ENCODE measurements at places on chromosomes 16 and 17.

GRCh38 chr16:85164838-85165516, 52.7 kb upstream of the CIBAR2 start:
- no peak for DNase-seq

- peak; percentile 52 for DNase-seq
Observed at GRCh38 chr16:85428899-85429775, 184.0 kb upstream of the GSE1 start.

DNA sequence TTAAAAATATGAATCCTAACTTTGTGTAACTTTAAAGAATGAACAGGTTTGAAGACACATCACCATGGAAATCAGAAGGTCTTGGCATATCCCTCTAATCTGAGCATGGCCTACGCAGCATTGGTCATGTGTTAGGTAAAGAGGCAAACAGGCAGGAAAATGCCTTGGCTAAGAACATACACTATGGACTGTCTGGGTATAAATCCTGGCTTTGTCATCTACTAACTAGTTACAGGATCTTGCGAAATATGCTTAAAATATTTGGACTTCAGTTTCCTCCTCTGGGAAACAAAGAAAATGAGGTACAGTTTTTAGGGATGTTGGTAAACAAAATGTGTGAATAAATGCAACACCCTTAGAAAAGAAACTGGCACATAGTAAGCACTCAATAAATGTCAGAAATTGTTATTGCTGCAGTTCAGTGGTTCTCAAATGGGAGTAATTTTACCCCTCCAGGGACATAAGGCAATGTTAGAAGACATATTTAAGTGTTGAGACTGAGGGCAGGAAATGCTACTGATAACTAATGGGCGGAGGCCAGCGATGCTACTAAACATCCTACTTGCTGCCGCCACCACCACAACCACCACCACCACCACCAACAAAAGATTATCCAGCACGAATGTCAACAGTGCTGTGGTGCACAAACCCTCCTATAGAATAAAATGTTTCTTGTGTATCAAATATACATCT, 770.8 kb upstream of the SOX9 start:
- no peak for DNase-seq

- no peak for DNase-seq
Observed at GRCh38 chr16:84247331-84247730, 7.5 kb upstream of the KCNG4 start.

- DNase-seq: no peak
Observed at GRCh38 chr16:19578378-19578971, 23.0 kb downstream of the VPS35L start.

- DNase-seq: no peak
Observed at GRCh38 chr17:28193241-28193640, 125.8 kb upstream of the TMEM97 start.

GRCh38 chr17:1454541-1454940, 1.5 kb downstream of the CRK start:
- no peak for DNase-seq

GRCh38 chr17:65584604-65585521, 23.4 kb upstream of the AXIN2 start:
- peak; percentile 27 for DNase-seq

DNA sequence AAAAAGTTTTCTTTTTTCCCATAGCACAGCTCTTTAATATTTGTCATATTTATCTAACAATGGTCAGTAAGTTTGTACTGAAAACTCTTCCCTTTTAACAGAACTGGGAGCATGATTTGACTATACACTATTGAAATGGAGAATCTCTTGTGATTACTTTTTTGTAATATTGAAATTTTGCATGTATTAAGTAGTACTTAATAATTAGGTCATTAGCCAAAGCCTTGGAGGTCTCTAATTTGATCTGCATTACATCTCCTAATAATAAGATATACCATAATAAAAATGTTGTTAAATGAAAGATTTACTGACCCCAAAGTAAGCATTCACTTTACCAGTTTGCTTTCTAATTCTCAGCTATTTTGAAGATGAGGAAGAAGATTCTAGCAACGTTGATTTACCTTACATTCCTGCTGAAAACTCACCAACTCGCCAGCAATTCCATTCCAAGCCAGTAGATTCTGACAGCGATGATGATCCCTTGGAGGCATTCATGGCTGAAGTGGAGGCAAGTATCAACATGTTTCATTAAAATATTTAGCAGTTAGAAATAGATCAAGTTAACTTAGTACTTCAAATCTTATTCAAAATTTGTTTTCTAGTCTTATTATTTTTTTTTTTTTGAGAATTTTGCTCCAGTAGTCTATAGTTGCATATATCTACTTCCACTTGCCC, 18.2 kb downstream of the DDX42 start:
- DNase-seq: no peak

DNA sequence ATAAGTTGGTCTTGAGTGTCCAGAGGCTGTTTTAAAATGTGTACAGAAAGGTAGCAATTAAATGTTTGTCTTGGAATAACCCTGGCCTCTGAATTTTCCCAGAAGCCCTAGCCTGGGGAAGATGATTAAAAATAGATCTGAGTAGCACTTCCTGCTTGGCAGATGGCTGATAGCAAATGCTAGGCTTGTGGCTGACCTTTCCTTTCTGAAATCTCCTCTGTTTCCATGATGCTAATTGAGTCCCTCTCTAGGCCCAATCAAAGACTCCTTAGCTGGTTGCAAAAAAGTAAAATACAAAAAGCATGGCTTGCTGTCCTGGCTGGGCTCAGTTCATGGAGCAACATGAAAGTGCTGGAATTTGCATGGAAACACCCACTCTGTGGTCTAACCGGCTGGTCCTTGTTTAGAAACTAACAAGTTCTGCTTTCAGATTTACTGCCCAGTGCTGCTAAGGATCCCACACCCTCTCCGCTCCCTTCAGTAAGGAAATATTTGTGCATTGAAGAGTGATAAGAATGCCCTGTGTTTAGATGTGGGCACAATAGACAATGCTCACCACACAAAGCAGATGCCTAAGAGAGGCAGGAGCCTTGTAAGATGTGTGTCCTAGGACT, 40.8 kb downstream of the YPEL2 start:
- no peak for DNase-seq

- DNase-seq: peak; percentile 57
Observed at GRCh38 chr17:66302761-66303626, 581 bp downstream of the PRKCA start.

Measured in activated naive CD4-positive, alpha-beta T cell treated with anti-CD3 and anti-CD28 coated beads, Interleukin-2, amount 50 U/mL, for 72 hours (primary cell).